Upper lobe of right lung (tissue), 1 donor: ENCODE measurements at places on chromosomes 7 and 10. TPM values are rescaled to one million over a fixed set of nuclear protein-coding genes. Genes with fewer than 3 reads are reported as not detected.

GRCh38 chr7:55189878-55190436 is 171.1 kb downstream of the EGFR start:
- DNase-seq: no peak
- no peak overlapping the region for H3K4me3 ChIP-seq
- no peaks in the 10 kb centered on the region for H3K4me1 ChIP-seq
- H3K36me3 ChIP-seq: peaks cover 15% of the 10 kb centered on the region

GRCh38 chr10:77289790-77290189 is 347.8 kb downstream of the KCNMA1 start:
- H3K27me3 ChIP-seq: no peaks in the 10 kb centered on the region
- no peak overlapping the region for H3K27ac ChIP-seq
- DNase-seq: no peak
- H3K4me1 ChIP-seq: no peaks in the 10 kb centered on the region

GRCh38 chr7:85392326-85392725 is 205.5 kb upstream of the SEMA3D start:
- DNase-seq: no peak
- no peaks in the 10 kb centered on the region for H3K36me3 ChIP-seq
- H3K27ac ChIP-seq: no peak overlapping the region
- H3K4me1 ChIP-seq: no peaks in the 10 kb centered on the region
- no peak overlapping the region for H3K4me3 ChIP-seq
- H3K27me3 ChIP-seq: no peaks in the 10 kb centered on the region

- no peak overlapping the region for H3K27ac ChIP-seq
Measured at GRCh38 chr7:107701191-107701590, 40.6 kb downstream of the SLC26A4 start.

DNA sequence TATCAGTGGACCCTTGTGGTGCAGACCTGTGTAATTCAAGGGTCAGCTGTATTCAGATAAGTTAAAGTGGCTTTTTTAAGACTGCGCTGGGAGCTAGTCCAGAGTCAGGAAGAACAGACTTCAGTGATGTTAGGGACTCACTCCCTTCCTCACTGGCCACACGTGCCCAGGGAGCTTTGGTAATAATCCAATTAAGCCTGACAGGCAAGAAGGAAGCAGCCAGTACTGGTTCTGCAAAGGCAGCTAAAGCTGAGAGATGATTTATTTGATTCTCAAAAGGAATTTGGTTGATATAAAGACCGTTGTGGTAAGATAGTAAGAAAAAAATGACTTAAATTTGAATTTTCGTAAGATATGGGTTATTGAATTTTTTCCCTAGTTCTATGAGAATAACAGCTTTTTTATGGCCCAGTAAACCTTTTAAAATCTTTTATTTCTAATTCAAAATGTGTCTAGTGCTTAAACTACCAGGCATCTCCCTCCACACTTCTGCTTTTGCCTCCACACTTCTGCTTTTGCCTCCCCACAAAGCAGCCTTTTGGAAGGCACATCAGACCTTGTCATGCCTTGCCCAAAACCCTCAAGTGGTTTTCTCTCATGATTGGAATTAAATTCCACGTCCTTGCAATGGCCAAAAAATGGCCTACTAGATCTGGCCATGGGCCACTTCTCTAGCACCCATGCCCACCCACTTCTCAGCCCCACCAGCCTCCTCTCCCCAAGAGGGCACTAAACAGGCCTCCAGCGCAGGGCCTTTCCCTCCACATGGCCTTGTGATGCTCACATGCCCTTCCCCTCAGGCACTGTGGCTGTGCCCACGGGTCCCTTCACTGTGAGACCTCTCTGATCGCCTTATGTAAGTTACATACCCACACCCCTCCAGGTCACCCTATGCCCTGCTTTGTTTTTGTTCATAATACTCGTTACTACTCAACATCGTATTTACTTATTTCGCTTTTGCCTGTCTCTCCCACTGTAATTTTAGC is 92.5 kb downstream of the POU6F2 start:
- H3K27ac ChIP-seq: no peak overlapping the region
- H3K4me3 ChIP-seq: no peak overlapping the region
- no peaks in the 10 kb centered on the region for H3K4me1 ChIP-seq
- no peak for DNase-seq

- no peaks in the 10 kb centered on the region for H3K4me1 ChIP-seq
- no peak overlapping the region for H3K4me3 ChIP-seq
- DNase-seq: no peak
- H3K36me3 ChIP-seq: peaks cover 6% of the 10 kb centered on the region
- H3K27ac ChIP-seq: no peak overlapping the region
Measured at GRCh38 chr7:99639267-99639666, 22.5 kb downstream of the ZSCAN25 start.

- peaks cover 37% of the 10 kb centered on the region for H3K36me3 ChIP-seq
- no peaks in the 10 kb centered on the region for H3K4me1 ChIP-seq
- no peak for DNase-seq
- H3K27ac ChIP-seq: no peak overlapping the region
Measured at GRCh38 chr10:121886997-121887622, 40.7 kb downstream of the ATE1 start.

DNA sequence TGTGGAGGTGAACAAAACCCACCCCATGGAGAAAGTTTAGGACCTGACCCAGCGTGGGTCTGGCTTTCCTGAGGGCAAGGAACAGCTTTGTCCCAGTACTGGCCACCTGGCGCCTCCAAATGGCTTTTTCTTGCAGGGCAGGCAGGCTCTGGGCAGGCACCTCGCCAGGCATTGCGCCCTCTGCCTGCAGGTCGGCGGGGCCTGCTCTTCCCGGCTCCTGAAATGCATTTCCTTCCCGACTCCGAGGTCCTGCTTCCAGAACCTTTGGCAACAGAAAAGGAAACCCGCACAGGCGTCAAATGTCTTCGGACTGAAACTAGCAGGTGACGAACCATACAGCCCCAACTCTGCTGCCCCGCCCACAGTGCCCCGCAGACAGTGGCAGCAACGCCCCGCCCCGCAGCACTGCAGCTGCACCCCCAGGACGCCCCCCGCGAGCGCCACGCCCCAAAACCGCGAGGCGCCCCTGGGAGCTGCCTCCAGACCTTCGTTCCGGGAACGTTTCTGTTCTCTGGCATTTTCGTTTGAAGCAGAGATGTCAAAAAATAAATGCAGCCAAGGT is 65.5 kb downstream of the C10orf143 start:
- peak; percentile 48 for DNase-seq
- peaks cover 5% of the 10 kb centered on the region for H3K27me3 ChIP-seq
- H3K27ac ChIP-seq: no peak overlapping the region
- H3K36me3 ChIP-seq: no peaks in the 10 kb centered on the region
- no peaks in the 10 kb centered on the region for H3K4me1 ChIP-seq

DNA sequence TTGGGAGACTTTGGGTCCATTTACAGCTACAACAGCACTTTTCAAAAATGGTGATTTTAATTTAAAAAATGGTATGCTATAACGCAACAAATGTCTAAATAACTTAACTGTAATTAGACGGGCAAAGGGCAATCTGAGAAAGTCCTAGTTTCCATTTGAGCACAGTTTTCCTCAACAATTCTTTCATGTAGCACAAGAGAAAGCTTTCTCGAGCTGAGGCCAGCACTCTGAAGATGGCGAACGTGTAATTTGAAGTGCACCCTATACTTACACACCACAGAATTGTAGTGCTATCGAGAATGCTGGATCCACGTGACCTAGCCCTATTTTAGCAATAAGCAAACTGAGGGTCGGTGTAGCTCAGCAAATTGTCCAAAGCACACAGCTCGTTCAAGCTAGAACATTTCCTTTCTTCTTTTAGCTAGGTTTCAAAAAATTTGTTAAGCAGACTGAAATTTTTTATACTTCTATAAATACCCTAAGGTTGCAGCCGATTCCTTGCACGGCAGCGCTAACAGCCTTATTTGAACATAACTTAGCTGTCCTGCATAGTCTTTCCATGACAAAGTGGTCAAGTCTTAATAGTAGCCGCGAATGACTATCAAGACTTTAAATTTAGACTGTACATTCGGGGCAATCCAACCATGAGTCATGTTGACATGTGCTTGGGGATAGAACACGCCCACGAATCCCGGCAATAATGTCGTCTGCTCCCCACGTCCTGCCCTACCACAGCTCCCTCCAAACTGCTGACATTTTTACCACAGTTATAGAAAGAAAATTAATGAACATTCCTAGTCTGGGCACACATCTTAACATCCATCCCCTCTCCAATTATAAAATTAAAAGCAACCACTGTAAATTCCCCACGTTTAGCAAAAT is 10.0 kb downstream of the KLF6 start:
- H3K4me1 ChIP-seq: peaks cover 44% of the 10 kb centered on the region
- peaks cover 47% of the 10 kb centered on the region for H3K36me3 ChIP-seq
- no peaks in the 10 kb centered on the region for H3K27me3 ChIP-seq
- no peak overlapping the region for H3K4me3 ChIP-seq

GRCh38 chr10:103791858-103792257 is 63.5 kb downstream of the SH3PXD2A start:
- H3K36me3 ChIP-seq: no peaks in the 10 kb centered on the region
- DNase-seq: no peak
- H3K4me3 ChIP-seq: no peak overlapping the region
- H3K27me3 ChIP-seq: no peaks in the 10 kb centered on the region
- H3K27ac ChIP-seq: no peak overlapping the region
- H3K4me1 ChIP-seq: peaks cover 38% of the 10 kb centered on the region

- no peaks in the 10 kb centered on the region for H3K4me1 ChIP-seq
- no peaks in the 10 kb centered on the region for H3K27me3 ChIP-seq
- DNase-seq: no peak
Measured at GRCh38 chr7:71538210-71538609, 406.3 kb downstream of the GALNT17 start.

GRCh38 chr7:38411404-38411803 is 138.0 kb upstream of the TARP start:
- no peak for DNase-seq
- H3K27me3 ChIP-seq: no peaks in the 10 kb centered on the region
- H3K4me1 ChIP-seq: no peaks in the 10 kb centered on the region
- no peak overlapping the region for H3K27ac ChIP-seq
- H3K36me3 ChIP-seq: no peaks in the 10 kb centered on the region

EBF3 gene
- 0.20 TPM for total RNA-seq

NODAL gene
- not detected for total RNA-seq

TMEM229A gene
- total RNA-seq: not detected

CRYGN gene
- not detected for total RNA-seq
